MG63 (cell line): ENCODE measurements at places on chromosomes 5 and 9. TPM values are rescaled to one million over a fixed set of nuclear protein-coding genes. Genes with fewer than 3 reads are reported as not detected.

- DNase-seq: peak; percentile 9
These were observed 69.9 kb upstream of the OR2K2 start for GRCh38 chr9:111399772-111400563.

FREM1 gene
- total RNA-seq: 0.37 and 0.43 TPM in 2 replicates

- no peak for DNase-seq
These were observed 52.2 kb downstream of the EXOSC2 start for GRCh38 chr9:130745829-130746228.

- no peak for DNase-seq
These were observed 13.0 kb upstream of the CYFIP2 start for GRCh38 chr5:157252711-157253465.

SNCB gene
- not detected in 2 replicates for total RNA-seq

DNA sequence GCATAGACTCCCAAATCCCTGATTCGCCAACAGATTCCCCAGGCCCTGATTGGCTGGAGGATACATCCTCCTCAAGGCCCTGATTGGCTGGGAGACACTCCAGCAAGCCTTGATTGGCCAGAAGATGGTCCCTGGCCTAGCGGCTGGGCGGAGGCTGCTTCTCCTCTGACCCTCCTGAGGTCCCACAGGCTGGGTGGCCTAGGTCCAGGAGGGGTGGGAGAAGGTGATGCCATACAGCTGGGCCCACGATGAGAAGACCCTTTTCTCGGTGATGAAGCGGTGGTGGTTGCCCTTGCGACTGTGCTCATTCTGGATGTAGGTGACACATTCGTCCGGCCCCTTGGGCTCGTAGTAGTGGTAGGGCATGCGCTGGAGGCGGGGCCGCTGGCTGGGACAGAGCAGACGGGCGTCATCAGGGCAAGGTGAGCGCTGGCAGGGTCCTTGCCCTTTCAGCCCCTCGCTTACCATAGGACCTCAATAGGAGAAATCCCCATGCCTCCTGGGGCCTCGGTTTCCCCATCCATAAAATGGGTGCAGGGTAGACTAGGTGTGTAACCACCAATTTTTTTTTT, 9.0 kb upstream of the AK1 start:
- DNase-seq: peak; percentile 42
